ENCODE measurements at places on chromosomes 11 and 22.

DNA sequence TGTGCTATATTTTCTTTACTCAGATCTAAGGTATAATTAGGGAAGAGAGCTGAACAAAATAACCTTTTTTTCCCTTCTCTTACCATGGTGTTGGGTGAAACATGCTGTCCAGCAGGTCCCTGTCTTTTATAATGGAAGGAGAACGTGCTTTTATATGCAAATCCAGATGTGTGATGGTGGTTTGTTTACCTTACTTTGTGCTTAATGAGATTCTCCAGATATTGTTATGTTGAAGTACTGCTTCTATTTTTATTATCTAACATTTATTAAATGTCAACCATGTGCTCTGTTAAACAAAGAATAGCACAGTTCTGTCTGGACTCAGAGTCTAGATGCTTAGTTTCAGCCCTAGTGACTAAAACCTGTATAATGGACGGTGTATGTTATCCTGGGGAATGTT lies 10.1 kb upstream of the GRIK4 start:
- no peak for ATAC-seq

DNA sequence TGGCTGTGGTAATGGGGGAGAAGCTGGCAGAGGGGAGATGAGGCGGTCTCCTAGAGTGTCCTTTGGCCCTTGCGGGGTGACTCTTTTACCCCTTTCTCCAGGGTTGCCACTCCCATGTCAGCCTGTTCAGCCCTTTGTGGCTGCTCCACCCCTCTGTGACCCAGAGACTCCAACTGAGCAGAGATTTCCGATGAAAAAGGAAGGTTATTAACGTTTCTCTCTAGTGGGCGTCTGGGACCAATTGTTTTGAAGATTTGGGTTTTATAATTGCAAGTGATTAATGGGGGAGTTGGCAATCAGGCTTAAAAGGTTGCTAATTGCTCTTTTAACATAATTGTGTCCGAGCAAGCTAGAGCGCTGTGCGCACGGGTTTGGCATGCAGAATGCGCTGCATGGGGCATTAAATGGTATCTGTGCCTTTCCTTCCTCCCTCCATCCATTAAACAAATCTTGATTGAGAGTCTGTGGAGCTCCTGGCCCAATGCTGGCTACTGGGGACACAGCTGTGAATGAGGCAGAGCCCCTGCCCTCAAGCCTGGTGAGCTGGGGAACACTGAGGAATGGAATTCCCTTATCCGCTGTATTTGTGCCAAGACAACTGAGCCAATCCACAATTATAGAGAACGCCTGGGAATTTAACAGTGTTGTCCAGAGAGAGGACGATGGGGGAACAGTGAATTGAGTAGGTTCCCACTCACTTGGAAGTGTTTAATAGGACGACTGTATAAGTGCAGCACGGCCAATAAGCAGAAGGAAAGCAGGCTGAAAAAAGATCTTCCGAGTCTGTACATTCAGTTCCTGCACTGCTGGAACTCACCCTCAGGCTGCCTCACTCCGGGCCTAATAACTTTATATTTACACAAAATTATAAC lies 295.9 kb downstream of the MIAT start:
- ATAC-seq, result no peak

GRCh38 chr11:68387840-68388239 lies 72.7 kb upstream of the PPP6R3 start:
- no peak for ATAC-seq

GRCh38 chr11:81989093-81989492 lies 744.6 kb downstream of the FAM181B start:
- no peak for ATAC-seq

DNA sequence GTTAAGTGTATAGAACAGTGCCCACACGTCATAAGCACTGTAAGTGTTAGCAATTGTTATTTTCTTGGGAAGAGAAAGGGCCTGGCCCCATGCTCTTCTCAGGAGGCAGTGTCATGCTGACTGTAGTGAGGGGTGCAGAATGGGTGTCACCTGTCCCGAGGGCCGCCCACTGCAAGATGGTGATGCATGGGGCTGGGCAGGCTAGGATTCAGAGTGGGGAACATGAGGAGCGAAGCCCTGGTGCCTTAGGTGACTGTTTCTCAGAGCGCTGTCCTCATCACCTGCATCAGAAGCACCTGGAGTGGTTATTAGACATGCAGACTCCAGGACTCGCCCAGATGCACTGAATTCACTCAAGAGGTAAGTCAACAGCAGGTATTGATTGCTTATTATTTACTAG lies 101.0 kb upstream of the PARVA start:
- no peak for ATAC-seq

DNA sequence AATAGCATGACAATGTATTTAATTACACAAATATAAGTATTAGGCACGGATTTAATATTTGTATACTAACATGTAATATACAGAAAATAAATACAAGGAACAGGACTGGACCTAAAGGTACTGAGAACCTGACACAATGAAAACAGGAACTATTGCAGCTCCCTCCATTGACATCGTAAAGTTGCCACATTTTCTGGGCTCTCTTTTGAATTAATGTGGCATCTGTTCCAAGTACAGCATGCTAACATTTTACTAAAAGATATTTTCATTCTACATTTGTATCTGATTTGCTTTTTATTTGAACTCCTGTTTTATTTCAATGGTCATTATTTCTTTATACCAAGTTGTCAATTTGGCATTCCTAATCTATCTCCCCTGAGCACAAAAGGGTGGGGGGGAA lies 15.3 kb downstream of the PHF21A start:
- no peak for ATAC-seq

DNA sequence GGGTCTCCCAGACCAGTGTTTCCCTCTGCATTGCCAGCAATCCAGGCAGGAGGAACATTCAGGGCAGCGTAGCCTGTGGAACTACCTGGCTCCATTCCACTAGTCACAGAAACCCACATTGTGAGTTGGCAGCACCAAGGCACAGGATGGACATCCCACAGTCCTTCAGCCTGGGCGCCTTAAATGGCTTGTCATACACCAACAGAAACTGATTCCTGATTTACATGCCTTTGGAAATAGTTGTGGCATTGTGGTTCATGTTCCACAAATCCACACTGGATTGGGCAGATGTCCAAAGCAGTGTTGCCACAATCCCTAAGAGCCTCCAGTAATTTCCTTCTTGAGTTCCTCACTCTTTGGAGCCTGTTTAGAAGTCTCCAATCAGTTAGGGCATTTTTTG lies 225.6 kb downstream of the BLID start:
- ATAC-seq, result no peak

DNA sequence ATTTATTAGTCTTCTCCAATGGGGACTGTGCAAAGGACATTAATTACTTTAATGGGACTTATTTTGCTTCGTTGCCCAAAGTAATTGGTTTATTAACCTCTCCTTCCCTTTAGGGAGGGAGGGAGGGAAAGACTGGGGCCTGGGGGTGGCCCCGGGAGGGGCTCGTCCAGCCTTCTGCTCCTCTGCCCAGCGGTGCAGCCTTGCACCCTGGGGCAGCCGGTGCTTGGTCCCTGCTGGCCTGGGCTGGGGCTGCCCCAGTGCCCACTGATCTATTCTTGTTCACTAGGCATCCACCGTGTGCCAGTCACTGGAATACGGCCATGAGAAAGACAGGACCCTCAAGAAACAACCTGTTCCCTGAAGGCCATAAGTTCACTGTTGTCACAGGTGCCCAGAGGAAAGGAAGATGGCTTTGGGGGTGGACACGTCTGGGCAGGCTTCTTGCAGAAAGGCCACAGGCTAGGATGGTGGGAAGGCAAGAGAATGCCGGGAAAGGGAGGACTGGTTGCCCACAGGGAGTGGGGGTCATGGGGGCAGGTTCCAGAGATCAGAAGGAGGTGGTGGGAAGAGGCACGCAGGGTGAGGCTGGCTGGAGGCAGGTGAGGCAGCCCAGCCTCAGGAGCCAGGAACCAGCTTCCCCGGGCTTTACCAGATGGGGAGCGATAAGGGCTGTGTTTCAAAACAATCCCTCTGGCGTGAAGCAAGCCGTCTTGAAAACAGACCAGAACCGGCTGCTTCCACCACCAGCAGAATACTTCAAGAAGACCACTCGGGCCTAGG lies 47.6 kb upstream of the KCNQ1OT1 start:
- ATAC-seq, result no peak

All from motor neuron (in vitro differentiated cells).